ENCODE measurements at places on chromosomes 11 and 22.

DNA sequence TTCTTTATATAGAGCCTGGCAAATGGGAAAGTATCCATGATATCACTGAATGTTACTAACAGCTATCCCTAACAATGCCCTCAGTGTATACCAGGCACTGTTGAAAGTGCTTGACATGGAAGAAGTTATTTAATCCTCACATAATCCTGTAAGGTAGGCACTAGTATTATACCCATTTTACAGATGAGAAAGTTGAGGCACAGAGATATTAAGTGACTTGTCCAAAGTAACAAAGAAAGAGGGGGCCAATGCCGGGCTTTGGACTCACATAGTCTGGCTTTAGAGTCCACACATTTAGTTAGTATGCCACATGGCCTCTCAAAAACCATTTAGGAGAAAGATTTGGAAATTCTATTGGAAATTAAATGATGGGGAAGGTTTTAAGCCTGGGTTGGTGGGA is 220.8 kb upstream of the PLET1 start:
- no peak for DNase-seq

DNA sequence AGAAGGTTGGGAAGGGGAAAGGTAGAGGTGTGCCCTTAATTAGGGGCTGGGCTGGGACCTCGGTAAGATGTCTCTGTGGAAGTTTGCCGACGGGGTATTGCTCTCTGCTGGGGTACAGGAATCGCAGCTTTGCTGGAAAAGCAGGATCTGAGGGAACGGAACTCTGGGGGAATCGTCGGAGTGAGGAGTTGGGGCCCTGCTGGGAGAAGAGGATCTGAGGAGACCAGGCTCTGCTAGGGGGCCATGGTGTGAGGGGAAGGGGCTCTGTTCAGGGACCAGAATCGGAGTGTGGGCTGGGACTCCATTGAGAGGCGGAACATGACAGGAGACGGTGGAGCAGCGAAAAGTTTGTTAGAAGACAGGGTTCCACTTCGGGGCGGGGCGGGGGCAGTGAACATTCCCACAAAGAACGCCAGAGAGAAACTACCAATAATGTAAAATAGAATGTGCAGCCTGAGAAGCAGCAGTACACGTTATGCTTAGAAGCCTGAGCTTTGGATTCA is 456 bp downstream of the AAMDC start:
- DNase-seq: peak; percentile 9

DNA sequence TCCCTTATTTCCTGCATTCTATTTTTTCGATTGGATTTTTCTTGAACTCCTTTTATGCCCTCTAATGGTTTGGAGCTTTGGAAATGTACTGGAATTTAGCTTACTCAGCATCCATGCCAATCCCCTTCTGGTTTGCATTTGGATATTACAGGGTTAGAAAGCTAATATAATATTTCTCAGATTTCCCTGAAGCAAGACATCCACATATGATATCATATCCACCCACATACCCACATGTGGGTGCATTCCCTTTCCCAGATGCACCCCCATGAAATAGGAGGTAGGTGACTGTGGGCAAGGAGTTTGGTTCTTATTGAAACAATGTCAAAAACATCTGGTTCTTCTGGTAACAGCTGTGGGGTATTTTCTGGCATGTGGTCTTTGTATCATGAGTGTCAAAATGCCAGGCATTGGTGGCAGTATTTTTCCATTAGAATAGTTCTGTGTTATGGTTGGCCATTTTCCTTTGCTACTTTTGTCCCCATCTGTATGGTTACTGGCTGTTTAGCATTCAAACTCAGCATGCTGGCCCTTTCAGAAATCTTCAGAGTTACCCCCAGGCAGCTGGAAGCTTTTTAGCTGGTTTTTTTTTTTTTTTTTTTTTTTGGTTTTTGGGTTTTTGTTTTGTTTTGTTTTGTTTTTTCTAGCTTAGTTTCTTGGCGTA is 32.7 kb upstream of the DDX10 start:
- no peak for DNase-seq

GRCh38 chr11:105718641-105719040 is 108.8 kb downstream of the GRIA4 start:
- no peak for DNase-seq

- no peak for DNase-seq
Observed at GRCh38 chr11:134519788-134520187, 107.7 kb upstream of the B3GAT1 start.

GRCh38 chr11:72041364-72042063 is 38.8 kb downstream of the NUMA1 start:
- DNase-seq: no peak

- no peak for DNase-seq
Observed at GRCh38 chr11:91312541-91312940, 912.1 kb upstream of the FAT3 start.

GRCh38 chr11:43267856-43268580 is 43.8 kb upstream of the API5 start:
- DNase-seq: no peak

- DNase-seq: no peak
Observed at GRCh38 chr11:24142062-24142461, 354.8 kb upstream of the LUZP2 start.
